ENCODE measurements at places on chromosomes 2 and 18.

GRCh38 chr2:218002845-218003180 lies at the start of gene TNS1:
TSS of gene TNS1 (minus strand) at chr2:218002995. CDS start at chr2:218002872, 123 bp downstream.
- no peak for DNase-seq

GRCh38 chr18:52063923-52064322 lies 276.1 kb upstream of the DCC start:
- DNase-seq: no peak

DNA sequence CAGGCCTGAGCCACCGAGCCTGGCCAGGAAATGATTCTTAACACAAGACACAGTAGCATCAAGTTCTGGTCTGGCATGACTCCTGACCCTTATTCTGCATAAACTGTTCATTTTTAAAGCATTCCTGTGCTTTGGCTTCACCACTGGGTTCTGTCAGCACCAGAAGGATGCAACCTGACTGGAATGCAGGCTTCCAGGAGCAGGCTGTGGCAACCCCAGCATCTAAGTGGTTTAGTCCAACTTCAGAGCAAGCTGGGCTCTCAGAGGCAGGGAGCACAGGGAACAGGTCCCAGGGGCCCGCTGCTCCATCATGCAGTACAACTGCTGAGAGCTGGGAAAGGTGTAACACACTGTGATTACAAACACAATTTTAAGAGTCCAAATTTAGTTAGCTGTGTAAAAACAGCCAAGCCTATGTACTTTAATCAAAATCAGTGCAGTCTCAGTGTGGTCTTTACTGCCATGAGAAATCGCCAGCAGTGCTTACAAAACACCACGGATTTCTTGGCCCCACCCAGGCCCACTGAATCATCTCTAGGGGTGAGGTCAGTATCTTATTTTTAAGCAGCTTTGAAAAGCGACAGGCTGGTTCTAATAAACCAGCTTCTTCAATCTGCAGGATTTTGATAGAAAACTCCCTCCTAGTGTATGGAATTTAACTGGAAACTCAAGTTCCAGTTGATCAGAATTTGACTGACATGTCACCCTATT lies 44.4 kb upstream of the TMEM182 start:
- no peak for DNase-seq

- no peak for DNase-seq
Observed at GRCh38 chr18:62844850-62845643, 129.7 kb downstream of the PHLPP1 start.

GRCh38 chr18:47931718-47932103 lies 1.3 kb upstream of the SMAD2 start:
- DNase-seq: no peak

- no peak for DNase-seq
Observed at GRCh38 chr2:42254186-42254895, 85.2 kb downstream of the EML4 start.

GRCh38 chr18:10300739-10301138 lies 153.7 kb upstream of the APCDD1 start:
- no peak for DNase-seq

- no peak for DNase-seq
Observed at GRCh38 chr2:96828436-96828835, 12.4 kb downstream of the CNNM3 start.

- no peak for DNase-seq
Observed at GRCh38 chr2:177972782-177973181, 99.8 kb downstream of the PDE11A start.

GRCh38 chr2:172472446-172473033 lies 45.2 kb downstream of the ITGA6 start:
- no peak for DNase-seq

DNA sequence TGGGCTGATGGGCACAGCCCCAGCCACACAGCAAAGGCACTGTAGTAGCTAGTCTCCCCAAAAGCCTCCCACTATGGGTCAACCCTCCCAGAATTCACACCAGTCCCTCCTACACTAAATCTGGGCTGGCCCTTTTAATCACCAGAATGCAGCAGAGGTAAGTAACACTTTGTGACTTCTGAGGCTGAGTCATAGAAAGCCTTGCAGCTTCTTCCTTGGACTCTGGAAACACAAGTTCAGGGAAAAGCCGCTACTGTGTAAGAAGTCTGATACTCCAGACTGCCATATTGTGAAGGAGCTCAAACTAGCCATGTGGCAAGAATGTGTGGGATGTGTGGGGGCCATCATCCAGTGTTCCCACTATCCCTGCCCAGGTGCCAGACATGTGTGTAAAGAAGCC lies 19.0 kb upstream of the SIX2 start:
- DNase-seq: no peak

DNA sequence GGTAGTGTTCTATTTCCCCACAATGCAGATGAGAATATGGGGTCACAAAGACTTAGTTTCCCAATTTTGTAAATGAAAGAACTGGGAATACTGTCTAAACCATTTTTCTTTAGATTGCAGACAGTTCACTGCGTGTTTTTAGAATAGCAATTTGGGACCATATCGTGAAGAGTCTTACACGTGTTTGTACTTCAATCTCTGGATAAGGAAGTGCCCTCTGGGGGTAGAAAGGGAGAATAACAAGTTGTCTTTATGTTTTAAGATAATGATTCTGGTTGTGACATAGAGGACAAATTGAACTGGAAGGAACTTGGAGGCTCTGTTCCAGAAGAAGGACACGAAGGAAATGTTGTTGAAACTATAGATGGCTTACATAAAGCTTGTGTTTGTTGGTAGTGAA lies 457.7 kb downstream of the CBLN2 start:
- no peak for DNase-seq

GRCh38 chr18:12401881-12402280 lies 5.8 kb upstream of the PRELID3A start:
- no peak for DNase-seq

- DNase-seq: no peak
Observed at GRCh38 chr2:176536439-176537133, 267.3 kb downstream of the MTX2 start.
